ENCODE measurements at places on chromosomes 11 and 22.

DNA sequence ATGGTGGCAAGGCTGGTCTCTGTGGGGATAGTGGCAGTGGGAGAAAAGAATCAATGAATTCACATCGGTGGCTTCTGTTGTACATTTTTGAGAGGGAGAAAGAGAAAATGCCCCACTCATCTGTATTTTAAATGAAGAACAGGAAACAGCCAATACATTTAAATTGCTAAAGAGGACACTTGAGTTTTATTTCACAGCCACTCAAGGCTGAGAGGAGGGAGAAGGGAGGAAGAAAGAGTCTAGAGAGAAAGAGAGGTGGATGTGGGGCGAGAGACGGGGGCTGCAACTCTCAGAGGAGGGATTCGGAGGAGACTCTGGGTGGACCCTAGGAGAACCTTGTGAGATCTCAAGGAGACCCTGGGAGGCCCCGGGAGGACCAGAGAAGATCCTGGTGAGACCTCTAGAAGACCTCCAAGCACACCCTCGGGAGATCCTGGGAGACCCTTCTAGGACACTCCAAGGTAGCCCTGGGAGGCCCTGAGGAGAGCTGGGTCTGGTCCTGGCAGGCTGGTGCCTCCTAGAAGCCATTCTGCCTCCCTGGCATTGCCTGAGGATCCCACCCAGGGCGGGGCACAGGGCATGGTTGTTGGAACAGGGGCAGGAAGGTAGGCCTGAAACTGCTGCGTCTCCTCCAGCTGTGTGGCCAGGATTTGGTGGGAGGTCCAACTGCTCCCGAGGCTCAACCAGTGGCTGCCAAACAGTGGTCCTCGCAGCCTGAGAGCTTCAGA lies 91.0 kb upstream of the SHISAL1 start:
- DNase-seq, result peak; percentile 27

- no peak for DNase-seq
These were observed 433.6 kb upstream of the DDI1 start for GRCh38 chr11:103602840-103603239.

DNA sequence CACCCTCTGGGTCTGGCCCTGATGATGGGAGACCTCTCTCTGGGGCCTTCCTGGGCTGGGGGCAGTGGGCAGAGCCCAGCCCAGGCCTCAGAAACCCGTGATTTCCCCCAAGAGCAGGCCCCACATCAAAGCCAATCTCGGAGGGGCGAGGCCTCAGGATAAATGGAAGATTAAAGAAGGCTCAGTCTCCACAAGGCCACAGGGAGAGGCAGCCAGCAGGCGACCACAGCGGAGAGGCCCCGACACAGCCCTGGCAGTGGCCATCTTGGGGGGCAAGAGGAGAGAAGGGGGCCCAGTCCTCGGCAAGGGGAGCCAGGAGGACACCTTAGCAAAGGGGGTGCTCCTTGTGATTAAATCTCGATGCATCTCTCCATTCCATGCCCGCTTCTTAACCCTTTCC lies 12.5 kb upstream of the CREB3L1 start:
- peak; percentile 46 for DNase-seq

DNA sequence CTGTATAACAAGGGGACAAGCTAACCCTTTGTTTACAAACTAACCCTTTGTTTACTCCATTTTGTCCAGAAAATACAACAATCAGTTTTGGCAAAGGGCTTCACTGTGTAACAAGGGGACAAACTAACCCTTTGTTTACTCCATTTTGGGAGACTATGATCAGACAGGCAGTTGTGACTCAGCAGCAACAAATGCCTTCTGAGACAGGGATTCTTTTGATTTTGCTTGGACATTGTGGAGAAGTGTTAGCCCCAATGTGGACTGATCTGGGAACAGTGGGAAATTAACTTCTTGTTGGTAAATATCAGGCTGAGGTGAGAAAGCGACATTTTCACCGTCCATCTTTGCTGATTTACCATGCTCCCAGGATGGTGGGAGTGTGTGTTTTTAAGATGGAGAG lies 983 bp downstream of the EHF start:
- no peak for DNase-seq

- no peak for DNase-seq
These were observed 38.0 kb upstream of the ARFGAP3 start for GRCh38 chr22:42895087-42895486.

GRCh38 chr11:9265211-9266131 lies at the start of gene DENND5A:
DENND5A (minus strand) TSS chr11:9265350; CDS start chr11:9265069, 281 bp downstream.
- DNase-seq, result peak; percentile 93

DNA sequence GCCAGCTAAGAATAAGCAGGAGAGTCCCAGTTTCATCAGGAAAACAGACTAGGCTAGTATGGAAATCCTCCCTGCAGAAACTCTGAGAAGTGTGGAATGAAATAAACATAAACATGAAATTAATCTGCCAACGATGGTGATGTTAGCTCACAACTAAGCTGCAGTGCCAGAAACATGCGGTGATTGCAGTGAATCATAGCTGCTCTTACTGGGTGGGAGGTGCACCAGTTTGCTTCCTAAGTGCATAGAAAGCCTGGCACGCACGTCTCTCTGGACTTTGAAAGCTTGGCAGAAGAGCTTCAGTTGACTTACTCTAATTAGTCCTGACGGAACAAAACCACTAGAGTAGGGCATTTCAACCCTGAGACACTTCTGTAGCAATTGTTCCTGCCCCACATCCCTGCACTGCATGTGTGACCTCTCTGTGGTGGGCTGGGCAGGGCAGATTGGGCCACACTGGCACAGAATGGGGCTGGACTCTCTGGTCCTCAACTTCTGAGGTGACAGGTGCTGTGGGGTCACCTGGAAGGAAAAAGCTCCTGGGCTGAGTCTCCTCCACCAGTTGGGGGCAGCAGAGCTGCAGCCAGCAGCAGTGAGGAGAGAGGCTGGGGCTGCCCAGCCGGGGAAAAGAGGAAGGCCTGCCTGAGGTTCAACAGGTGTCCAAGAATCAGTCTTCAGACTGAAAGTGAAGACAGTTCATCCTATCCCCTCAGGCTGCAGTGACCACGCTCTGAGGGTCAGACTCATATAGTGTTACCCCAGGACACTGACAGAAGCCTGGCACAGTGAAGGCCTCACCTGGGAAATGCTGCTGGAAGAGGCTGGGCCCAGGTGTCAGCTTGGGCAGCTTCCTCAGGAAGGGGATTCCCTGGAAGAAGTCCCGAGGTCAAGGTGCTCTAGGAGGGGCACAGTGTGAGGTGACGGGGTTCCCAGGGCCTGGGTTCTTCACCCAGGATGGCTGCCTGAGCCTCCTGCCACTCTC lies 40.5 kb downstream of the GGTLC2 start:
- no peak for DNase-seq

DNA sequence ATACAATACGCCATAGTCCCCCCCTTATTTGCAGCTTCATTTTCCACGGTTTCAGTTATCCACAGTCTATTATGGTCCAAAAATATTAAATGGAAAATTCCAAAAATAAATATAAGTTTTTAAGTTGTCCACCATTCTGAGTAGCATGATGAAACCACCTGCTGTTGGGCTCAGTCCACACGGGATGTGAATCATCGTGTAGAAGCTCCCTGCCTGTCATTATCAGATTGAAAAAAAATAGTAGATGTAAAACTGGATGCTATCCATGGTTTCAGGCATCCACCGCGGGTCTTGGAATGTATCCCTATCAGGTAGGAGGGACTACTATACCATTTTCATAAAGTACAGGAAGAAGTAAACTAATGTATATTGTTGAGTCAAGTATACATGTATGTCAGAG lies 127.4 kb downstream of the TTC17 start:
- no peak for DNase-seq

DNA sequence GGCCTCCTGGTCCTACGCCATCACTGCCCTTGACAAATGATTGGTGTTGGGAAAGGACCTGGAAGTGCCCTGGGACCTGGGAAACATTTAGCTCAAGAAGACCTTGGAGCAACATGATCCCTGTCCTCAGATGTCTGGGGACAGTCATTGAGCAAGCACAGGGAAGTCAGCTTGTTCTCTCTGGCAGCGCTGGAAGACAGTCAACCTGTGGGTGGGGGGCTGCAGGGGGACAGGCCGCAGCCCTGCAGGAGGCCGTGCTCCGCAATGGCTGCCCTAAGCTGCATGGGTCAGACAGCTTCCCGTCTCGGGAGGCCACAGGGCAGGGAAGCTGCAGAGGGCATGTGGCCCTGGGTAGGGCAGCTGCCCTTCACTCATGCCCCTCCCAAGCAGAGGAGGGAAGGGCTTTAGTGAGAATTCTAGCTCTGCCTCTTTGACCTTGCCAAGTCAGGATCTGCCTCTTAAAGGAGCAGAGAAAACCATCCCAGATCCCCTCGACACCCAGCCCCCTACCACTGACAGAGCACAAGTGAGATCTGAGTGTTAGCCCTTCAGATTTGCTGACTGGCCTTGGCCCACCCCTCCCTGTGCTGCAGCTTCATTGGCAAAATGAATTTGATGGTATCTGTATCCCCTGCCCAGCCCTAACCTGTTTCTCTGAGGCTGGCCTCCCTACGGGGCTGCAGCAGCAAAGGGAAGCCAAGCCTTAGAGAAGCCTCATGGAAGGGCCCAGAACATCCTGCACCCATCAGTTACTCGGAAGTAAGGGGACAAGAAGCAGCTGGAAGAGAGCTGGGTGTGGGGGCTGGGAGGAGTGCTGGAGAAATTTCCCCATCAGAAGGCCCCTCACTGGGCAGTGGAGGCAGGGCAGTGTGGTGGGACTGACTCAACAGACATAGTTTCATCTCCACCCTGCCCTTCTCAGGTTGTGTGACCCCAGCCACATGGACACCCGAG lies 6.2 kb upstream of the SREBF2 start:
- no peak for DNase-seq

DNA sequence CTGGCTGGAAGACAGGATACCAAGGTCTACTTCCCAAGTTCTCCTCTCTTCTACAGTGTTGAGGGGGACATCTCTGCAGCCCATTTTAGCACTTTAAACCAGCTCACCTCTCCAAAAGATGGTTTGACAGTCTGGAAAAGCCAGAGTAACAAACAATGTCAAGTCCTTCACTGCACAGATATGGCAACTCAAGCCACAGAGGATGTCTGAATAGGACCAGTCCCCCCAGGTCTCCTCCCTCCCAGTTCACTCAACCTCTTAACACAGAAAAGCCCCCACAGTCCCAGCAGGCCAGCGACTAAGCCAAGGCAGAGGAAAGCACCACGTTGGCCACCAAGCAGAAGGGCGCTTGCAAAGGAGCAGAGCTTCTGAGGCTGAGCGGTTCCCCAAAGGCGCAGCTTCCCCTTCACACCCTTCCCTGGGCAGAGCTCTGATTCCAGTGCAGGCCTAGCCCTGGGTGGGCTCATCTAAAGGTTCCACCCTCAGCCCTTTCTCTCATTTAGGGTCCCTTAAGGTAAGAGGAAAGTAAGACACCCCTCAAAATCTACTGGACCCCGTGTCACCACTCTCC lies 62.7 kb downstream of the PAK1 start:
- peak; percentile 57 for DNase-seq

DNA sequence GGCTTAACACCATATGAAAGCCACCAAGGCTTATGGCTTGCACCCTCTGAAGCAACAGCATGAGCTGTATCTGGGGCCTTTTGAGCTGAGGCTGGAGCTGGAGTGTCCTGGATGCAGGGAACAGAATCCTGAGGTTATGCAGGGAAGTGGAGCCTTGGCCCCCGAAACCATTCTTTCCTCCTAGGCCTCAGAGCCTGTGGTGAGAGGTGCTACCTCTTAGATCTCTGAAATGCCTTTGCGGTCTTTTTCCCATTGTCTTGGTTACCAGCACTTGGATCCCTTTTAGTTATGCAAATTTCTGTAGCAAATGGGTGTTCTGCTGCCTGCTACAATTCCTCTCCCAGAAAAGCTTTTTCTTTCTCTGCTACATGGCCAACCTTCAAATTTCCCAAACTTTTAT lies 72.7 kb upstream of the CLPB start:
- DNase-seq, result no peak

- no peak for DNase-seq
These were observed 154.1 kb downstream of the DDX10 start for GRCh38 chr11:108818971-108819370.

GRCh38 chr11:31817621-31818424 lies 6.7 kb upstream of the PAX6 start:
- DNase-seq, result peak; percentile 80

DNA sequence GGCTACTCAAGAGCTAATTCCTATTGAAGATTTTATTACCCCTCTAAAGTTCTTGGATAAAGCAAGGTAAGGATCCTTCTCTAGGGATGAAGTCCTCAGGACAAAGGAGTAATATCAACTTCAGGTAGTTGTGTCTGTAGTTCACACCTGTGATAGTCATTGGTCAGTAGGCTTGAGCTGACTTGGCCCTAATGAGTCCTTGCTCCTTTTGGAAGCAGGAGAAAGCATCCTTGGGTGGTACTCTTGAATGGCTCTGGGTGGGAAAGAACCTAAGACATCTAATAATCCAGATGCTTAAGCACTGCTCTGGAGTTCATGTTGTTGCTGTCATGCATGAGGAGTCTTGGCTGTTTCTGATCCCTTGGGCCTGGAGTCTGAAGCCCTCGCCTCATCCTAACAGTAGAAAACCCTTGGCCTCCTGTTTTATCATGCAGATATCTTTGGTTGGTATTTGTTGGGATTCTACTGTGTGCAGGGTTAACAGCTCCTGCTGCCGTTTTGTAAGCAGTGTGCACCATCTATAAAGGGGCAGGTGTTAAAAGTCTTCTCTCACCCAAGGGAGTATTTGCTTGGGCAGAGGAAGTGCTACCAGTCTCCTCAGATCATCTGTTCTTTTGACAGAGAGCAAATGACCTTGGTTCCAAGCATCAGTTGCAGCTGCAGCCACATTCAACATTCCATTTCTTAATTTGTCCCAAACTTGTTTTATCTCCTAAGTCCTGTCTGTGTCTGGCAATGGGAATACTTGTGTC lies 2.7 kb downstream of the MRPL40 start:
- no peak for DNase-seq

DNA sequence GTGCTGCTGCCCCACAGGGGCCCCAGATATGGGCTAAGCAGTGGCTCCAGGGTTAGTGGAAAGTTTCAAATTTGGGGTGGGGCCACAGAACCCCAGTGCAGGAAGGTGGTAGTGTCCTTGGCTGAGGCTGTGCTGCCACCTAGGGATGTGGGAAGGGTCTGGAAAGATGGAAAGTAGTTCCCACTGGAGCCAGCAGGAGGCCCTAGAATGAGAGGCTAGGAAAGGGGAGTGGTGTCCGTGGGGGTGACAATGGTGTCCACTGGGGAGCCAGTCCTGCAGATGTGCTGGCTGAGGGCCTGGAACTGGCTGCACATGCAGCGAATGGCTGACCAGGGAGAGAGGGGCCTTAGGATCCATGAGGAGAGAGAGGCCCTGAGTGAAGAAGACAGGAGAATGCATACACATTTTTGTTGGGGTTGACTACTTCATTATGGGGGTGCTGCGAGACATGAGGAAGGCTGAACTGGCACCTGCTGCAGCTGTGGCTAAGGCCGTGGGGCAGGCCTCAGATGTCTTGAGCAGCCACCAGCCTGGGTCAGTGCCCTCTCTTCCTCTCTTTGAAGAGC lies 21.1 kb downstream of the RFPL3 start:
- DNase-seq, result peak; percentile 77

GRCh38 chr22:35620624-35621251 lies 3.6 kb upstream of the MB start:
- DNase-seq, result no peak

- DNase-seq, result no peak
These were observed 151.7 kb downstream of the UVRAG start for GRCh38 chr11:75966537-75967287.

- no peak for DNase-seq
These were observed 163.3 kb downstream of the CASP12 start for GRCh38 chr11:104734998-104735397.

All from ecto neural progenitor cell (in vitro differentiated cells).